ENCODE measurements at places on chromosomes 11 and 22.

- DNase-seq = peak; percentile 95
Observed at GRCh38 chr11:61480994-61481335, 27.6 kb upstream of the LRRC10B start.

GRCh38 chr11:126319374-126319740, 15.5 kb downstream of the DCPS start:
- no peak for DNase-seq

DNA sequence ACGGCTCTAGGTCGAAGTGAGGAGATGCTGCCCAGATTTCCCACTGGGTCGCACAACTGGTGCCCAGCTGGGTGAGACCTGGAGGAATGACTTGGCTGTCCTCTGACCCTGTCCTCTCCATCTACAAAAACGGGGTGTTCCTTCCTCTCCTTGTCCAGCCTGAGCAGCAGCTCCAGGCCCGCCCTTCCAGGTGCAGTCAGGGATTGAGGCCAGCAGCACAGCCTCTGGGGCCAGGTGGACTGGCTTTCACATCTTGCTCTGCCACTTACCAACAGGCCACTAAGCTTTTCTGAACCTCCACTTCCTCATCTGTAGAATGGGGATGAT, 91.7 kb upstream of the LMO1 start:
- DNase-seq = no peak

DNA sequence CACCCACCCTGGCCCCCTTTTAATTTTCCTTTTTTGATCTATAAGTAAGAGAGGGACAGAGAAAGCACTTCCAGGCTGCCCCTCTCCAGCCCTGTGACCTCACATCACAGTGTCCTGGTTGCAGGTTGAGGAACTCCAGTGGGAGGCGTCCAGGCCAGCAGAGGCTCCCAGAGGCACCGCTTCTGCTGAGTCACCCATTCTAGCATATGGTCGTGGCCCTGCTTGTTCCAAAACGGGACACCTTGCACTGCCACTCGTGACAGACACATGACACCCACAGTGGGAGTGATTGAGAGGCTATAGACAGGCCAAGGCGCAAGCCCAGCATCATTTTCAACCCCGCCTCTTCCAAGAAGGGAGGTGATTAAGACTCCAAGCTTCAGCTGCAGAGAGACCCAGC, 16.0 kb upstream of the TMPRSS4 start:
- DNase-seq = no peak

DNA sequence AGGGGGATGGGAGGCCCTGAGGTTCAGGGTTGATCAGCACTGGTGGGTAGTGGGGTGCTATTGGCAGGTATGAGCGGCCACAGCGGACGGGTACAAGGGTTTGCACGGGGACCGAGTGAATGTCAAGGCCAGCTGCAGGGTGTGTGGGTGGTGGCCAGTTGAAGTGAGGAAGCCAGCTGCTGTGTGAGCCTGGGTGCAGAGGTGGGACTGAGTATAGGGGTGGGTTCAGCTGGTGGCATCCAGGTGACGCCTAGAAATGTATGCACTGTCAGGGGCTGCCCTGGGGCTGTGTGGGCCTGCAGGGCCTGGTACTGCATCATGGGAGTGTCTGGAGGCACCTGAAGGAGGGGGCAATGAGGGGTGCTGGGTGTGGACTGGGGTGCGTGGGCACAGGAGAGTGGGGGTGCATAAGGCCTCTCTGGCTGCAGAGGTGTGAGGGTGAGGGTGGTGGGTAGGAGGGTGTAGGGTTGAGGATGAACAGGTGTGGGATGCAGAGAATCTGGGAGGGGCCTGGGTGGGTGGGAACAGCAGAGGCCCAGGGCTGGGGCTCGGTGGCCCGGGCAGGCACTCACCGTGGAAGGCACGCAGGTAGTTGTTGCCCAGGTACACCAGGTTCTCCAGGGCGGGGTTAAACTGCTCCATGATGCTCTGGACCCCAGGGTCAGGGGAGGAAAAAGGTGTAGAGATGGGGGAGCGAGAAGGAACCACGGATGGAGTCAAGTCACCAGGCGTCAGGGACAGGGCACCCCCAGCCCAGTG, 1.7 kb downstream of the BAIAP2L2 start:
- no peak for DNase-seq

GRCh38 chr11:15654451-15654850, 539.7 kb downstream of the INSC start:
- DNase-seq = no peak

GRCh38 chr11:119728211-119728626, 781 bp downstream of the NECTIN1 start:
- no peak for DNase-seq

GRCh38 chr11:73203790-73204189, 14.3 kb upstream of the P2RY2 start:
- DNase-seq = peak; percentile 38

GRCh38 chr11:105297463-105297862, 157.9 kb upstream of the CARD18 start:
- DNase-seq = no peak

- DNase-seq = no peak
Observed at GRCh38 chr22:46695346-46696228, 42.5 kb downstream of the CERK start.

- no peak for DNase-seq
Observed at GRCh38 chr11:130088919-130089673, 19.4 kb downstream of the APLP2 start.

GRCh38 chr11:127993788-127994187, 593.6 kb downstream of the ETS1 start:
- no peak for DNase-seq

DNA sequence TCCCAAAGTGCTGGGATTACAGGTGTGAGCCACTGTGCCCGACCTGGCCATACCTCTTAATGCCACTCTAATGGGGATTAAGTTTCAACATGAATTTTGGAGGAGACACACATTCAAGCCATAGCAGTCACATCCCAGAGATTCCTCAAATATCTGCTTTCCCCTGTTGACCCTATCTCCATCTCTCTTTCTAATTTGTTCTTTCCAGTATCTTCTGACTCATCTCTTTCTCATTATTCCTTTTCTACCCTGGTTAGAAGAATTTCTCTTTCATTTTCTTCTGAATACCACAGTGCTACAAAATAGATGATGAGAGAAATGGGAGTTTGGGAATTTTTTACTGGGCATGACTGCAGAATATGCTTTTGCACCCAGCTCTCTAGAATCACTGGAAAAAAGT, 5.1 kb downstream of the OR10V1 start:
- no peak for DNase-seq

DNA sequence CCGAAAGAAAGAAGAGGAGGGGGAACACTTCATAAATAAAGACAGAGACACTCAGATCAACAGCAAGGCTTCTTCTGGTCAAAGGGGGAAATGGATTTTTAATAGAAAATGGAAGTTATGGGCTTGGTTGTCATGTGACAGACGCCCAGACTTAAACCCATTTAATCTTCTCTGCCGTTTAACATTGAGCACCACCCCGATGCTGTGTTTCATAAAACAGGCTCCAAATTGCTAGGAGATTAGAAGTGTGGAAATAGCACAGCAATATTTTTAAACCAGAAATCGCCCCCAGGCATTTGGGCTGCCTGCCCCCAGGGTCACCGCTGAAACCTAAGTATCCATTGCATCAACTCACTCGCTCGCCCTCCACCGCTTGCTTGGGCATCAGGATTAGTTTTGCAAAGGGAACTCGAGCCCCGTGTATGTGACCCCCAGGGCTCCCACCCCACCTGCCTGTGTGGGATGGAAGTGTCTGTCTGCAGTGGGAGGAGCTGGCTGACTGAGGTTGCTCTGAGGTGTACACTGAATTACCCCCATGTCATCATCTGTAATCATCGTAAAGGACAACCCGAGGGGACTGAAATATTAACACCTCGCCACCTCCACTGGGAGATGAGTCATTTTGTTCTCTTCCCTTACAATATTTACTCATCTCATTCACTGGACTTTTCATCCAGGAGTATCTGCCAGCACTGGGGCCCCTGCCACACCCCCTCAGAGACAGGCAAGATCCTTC, 10.7 kb downstream of the DSCAML1 start:
- no peak for DNase-seq

- no peak for DNase-seq
Observed at GRCh38 chr11:1224111-1224490, 1.2 kb downstream of the MUC5B start.

GRCh38 chr11:79189055-79189454, 251.8 kb downstream of the TENM4 start:
- no peak for DNase-seq

DNA sequence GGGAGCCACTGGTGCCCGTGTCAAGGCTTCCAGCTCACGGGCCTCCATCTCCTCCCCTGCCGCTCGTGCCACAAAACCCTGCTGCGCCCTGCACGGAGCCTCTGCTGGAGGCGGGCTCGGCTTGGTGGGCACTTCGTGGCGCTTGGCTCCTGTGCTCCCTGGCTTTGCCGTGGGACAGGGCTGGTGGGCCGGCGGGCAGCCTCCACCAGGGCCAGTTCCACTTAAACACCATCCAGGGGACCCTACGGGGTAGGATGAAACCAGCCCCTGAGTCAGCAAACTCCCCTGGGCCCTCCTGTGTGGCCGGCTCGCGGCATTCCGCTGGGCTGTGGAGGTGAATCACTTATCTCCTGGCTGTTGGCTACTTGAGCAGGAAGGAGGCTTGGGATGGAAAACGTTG, 1304.6 kb downstream of the BRD1 start:
- DNase-seq = no peak

DNA sequence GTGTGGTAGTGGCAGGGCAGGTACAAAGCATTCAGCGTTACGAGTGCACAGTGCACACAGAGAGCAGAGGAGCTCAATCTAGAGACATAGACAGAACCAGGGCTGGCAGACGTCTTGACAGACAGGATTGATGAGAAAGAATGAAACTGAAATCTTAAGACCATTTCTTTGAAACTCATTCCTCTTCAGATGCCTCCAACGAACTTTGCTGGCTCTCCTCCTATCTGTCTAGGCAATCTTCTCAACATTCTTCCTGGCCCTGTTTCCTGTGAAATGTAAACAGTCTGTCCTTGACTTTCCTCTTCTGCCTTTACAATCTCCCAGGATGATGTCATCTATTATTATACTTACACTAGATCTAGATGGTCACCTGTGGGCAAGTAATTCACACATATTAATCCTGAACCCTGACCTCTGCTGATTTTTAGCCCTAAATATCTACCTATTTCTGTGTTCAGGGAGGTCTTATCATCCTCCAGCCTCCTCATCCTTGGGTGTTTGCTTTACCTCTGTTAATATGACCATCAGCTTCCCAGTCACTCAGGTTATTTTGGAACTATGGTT, 119.5 kb downstream of the ENTHD1 start:
- no peak for DNase-seq

GRCh38 chr22:38435010-38435409, 20.0 kb downstream of the KCNJ4 start:
- no peak for DNase-seq

GRCh38 chr22:46469711-46470110, 67.7 kb downstream of the CELSR1 start:
- no peak for DNase-seq

DNA sequence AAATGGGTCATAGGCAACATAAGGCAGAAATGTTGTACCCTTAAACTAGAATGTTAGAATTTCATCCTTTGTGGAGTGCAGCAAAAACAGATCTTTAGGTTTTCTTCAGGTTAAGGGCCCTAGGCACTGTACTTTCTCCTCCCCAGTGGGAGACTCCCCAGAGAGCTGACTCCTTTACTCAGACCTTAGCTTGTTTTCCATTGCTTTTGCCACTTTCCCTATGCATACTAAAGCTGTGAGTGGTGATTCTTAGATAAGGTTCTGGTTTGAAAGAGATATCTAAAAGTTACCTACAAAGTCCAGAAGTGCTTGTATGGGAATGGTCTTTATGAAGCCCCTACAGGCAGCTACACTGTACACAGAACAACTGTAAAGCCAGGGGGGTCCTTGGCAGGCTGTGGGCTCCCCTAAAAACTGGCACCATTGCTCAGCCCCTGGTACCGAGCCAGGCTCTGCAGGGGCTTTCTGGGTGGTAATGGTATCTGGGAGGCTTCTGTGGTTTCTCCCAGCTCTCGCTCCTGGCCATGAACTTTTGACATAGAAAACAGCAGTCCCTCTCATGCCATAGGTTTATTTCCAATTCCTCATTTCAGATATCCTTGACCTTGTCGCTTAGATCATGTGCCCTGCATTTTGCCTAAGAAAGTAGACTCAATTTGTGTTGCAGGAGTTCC, 23.2 kb downstream of the AMOTL1 start:
- no peak for DNase-seq

DNA sequence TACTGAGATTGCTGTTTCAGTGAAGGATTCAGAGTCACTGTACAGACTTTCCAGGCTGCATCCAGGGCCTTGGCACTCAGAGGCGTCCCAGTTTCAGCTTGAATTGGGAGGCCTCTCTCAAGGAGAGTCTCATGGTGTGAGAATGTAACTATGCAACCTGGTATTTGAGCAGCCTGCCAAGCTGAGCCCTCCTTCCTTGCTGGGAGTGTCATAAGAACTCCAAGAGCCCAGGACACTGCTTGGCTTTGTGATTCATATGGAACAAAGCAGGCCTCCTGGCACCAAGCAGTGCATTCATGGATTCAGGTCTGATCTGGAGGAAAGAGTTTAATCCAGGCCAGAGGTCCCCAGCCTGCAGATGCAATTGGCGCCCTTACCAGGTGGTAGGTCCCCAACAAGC, 171.7 kb downstream of the DBX1 start:
- no peak for DNase-seq

GRCh38 chr22:24403346-24403745, 24.1 kb upstream of the ADORA2A start:
- no peak for DNase-seq

DNA sequence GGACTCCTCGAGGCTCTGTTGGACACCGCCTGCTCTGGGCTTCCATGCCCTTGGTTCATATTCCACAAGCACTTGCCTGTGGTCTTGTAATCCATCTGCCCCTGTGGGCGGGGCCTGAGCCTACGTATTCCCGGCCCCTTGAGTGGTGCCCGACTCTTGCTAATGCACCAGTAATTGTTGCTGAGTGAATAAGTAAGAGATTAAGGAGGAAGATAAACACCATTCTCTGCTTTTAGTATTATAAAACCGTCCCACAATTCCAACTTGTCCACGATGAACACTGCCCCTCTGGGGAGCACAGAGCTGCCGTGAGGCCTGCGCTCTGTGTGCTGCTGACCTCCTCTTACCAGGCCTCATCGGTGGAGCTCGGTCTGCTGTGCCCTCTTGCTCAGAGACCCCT, 50.3 kb downstream of the MICAL2 start:
- no peak for DNase-seq

DNA sequence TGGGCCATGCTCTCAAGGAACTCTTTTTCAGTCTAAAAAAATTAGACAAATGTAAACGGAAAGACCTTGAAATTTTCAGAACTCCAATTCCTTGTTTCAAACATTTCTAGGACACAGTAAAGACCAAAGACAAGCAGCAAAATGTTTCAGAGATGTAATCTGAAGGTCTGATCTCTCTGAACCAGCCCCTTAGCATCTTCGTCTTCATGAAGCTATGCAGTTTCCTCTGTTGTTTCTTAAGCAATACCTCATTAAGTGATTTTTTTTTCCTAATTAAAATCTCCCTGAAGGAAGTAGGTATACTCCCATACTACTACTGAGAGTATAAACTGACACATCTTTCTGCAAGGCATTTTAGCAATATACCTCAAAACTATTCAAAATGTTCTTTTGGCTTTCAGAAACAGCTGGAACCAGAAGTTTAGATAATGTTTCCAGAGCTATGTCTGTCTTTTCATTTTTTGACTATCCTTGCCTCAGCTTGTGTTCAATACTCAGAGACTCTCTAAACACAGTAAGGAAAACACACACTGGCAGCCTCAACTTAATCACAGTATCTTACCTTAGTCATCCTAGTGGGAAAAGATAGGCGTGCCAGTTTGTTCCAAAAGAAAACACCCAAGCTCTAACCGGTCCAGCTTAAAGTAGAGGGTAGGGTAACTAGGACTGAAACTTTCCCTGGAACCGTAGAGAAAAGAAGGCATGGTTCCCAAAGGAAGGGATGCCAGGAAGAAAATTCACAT, 25.1 kb downstream of the SBF2 start:
- DNase-seq = no peak

- no peak for DNase-seq
Observed at GRCh38 chr22:17808693-17809403, 34.6 kb upstream of the BID start.

Data from ecto neural progenitor cell (in vitro differentiated cells).